ENCODE measurements at places on chromosomes 12 and 14. TPM values are rescaled to one million over a fixed set of nuclear protein-coding genes. Genes with fewer than 3 reads are reported as not detected.

The SRRM4 gene
- 0.05 TPM for polyA plus RNA-seq

The ANO2 gene
- not detected for polyA plus RNA-seq

The SLC4A8 gene
- 20.3 TPM for polyA plus RNA-seq

The RIPK3 gene
- 7.4 TPM for polyA plus RNA-seq

The ETV6 gene
- polyA plus RNA-seq = 9.7 TPM

The IRAK3 gene
- polyA plus RNA-seq = 1.2 TPM

The CLEC4D gene
- not detected for polyA plus RNA-seq

The REP15 gene
- 0.43 TPM for polyA plus RNA-seq

The SPATA7 gene
- 11.8 TPM for polyA plus RNA-seq

The MDP1 gene
- polyA plus RNA-seq = 16.1 TPM

The RCOR1 gene
- 12.2 TPM for polyA plus RNA-seq

The COX8C gene
- not detected for polyA plus RNA-seq

The CISTR gene
- not detected for polyA plus RNA-seq

The MMP17 gene
- 0.78 TPM for polyA plus RNA-seq
